LHCN-M2 (cell line): ENCODE measurements at places on chromosomes 7 and 10. TPM values are rescaled to one million over a fixed set of nuclear protein-coding genes. Genes with fewer than 3 reads are reported as not detected.
A peak's percentile ranks its signal among the peaks of the same experiment; 100 is the strongest.

- no peak for DNase-seq
Observed at GRCh38 chr7:8442051-8442813, 8.8 kb downstream of the NXPH1 start.

Gene GNG11
- 90.1 and 92.7 TPM in 2 replicates for total RNA-seq

Gene EVX1
- total RNA-seq, result not detected in 2 replicates

Gene LRRC61
- total RNA-seq, result not detected in 2 replicates

Gene MSMB
- not detected in 2 replicates for total RNA-seq

- no peak for DNase-seq
Observed at GRCh38 chr10:22022257-22023032, 18.9 kb upstream of the DNAJC1 start.

- no peak for DNase-seq
Observed at GRCh38 chr7:106569500-106569929, 91.4 kb downstream of the CCDC71L start.

DNA sequence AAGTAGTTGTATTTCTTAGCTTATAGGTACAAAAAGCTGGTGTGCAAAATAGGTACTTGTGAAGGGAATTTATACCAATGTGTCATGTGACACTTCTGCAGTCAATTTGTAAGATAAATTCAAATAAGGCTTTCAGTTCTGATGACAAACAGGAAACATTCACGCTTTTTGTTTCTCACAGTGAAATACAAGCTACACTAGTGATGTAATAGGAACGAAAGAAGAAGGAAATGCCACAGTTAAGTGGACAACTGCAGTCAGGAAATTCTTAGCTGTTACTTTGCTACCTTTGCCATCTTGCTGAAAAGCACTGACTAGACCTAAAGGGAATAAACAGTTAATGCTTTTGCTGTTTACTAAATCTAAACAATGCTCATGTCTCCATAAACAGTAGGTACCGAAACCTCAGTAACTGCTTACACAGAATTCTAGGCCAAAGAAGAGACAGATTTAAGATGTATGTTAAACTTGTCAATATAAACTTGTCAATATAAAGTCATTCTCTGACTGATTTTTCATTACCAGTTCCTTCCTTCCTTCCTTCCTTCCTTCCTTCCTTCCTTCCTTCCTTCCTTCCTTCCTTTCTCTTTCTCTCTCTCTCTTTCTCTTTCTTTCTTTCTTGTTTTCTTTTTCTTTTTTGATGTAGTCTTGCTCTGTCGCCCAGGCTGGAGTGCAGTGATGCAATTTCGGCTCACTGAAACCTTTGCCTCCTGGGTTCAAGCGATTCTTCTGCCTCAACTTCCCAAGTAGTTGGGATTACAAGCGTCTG is 10.1 kb downstream of the OTUD1 start:
- peak; percentile 4 for DNase-seq

DNA sequence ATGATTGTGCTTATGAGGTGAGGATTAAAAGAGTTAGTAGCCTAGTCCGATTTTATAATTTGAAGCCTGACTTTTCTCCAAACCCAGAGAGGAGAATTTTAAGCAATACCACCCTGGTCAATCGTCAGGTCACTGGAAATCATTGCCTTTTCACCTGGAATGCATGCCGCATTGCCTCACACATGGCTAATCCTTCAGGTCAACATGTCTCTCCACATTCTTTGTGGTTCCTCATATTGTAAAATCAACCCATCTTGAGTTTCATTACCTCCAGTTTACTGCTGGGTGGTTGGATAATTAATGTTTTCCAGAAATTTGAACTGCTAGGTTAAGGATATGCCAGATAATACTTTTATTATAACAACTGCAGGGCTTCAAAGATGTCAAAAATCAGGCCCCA is 55.6 kb upstream of the SEMA3E start:
- DNase-seq, result no peak

Gene TUBB8
- not detected in 2 replicates for total RNA-seq

Gene WIPF3
- not detected in 2 replicates for total RNA-seq

- DNase-seq, result no peak
Observed at GRCh38 chr7:2993396-2993795, 50.3 kb downstream of the CARD11 start.
